ENCODE measurements at places on chromosomes 3 and 15.

GRCh38 chr15:63288778-63289378 lies 11.5 kb downstream of the APH1B start:
- peaks cover 10% of the 10 kb centered on the region for H3K36me3 ChIP-seq
- peaks cover 6% of the 10 kb centered on the region for H3K27me3 ChIP-seq
- H3K4me3 ChIP-seq = no peak overlapping the region
- H3K27ac ChIP-seq = no peak overlapping the region
- peaks cover 9% of the 10 kb centered on the region for H3K4me1 ChIP-seq

- no peak overlapping the region for H3K27ac ChIP-seq
- peaks cover 31% of the 10 kb centered on the region for H3K27me3 ChIP-seq
- no peak overlapping the region for H3K4me3 ChIP-seq
- H3K4me1 ChIP-seq = no peaks in the 10 kb centered on the region
- DNase-seq = no peak
These were observed 29.6 kb upstream of the SELENOK start for GRCh38 chr3:53921296-53921695.

GRCh38 chr3:10574101-10574620 lies 68.8 kb upstream of the ATP2B2 start:
- no peaks in the 10 kb centered on the region for H3K36me3 ChIP-seq
- no peaks in the 10 kb centered on the region for H3K4me1 ChIP-seq
- no peak for DNase-seq
- H3K27ac ChIP-seq = no peak overlapping the region
- no peak overlapping the region for H3K4me3 ChIP-seq

GRCh38 chr3:187360596-187360995 lies 7.6 kb upstream of the RTP4 start:
- peak overlapping the region; percentile 79 for H3K27ac ChIP-seq
- peak overlapping the region; percentile 26 for H3K4me3 ChIP-seq

- peaks cover 3% of the 10 kb centered on the region for H3K27me3 ChIP-seq
- peaks cover 10% of the 10 kb centered on the region for H3K36me3 ChIP-seq
- no peak within 1 kb of the TSS for H3K4me3 ChIP-seq
- peaks cover 28% of the 10 kb centered on the region for H3K4me1 ChIP-seq
These were observed at the start of gene HSPBAP1 for GRCh38 chr3:122793568-122794416. HSPBAP1 (minus strand) TSS chr3:122793831; CDS start chr3:122793680, 151 bp downstream.

DNA sequence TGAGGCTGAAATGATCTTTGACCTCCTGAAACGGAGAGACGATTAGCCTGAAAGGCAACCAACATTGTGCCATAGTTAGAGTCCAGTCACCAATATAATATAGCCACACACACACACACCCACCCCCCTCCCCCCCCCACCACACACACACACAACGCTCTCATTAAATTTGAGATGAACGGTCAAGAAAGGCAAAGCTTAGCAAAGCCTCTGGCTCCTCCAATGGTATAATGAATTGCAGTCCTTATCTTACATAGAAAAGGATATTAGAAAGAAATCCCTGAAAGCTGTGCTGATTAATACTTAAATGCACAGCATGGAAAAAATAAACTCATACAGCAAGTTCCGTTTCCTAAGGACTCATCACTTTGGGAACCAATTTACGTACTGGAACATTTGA lies 876 bp upstream of the ZNF385D start:
- H3K4me3 ChIP-seq = peak overlapping the region; percentile 26
- peaks cover 17% of the 10 kb centered on the region for H3K4me1 ChIP-seq
- no peaks in the 10 kb centered on the region for H3K36me3 ChIP-seq
- H3K27me3 ChIP-seq = peaks cover 19% of the 10 kb centered on the region
- no peak overlapping the region for H3K27ac ChIP-seq
- DNase-seq = no peak

- no peaks in the 10 kb centered on the region for H3K4me1 ChIP-seq
- H3K27me3 ChIP-seq = no peaks in the 10 kb centered on the region
- peaks cover 28% of the 10 kb centered on the region for H3K36me3 ChIP-seq
- H3K4me3 ChIP-seq = no peak overlapping the region
- H3K27ac ChIP-seq = peak overlapping the region; percentile 3
These were observed 19.4 kb downstream of the IFT57 start for GRCh38 chr3:108202834-108203233.

DNA sequence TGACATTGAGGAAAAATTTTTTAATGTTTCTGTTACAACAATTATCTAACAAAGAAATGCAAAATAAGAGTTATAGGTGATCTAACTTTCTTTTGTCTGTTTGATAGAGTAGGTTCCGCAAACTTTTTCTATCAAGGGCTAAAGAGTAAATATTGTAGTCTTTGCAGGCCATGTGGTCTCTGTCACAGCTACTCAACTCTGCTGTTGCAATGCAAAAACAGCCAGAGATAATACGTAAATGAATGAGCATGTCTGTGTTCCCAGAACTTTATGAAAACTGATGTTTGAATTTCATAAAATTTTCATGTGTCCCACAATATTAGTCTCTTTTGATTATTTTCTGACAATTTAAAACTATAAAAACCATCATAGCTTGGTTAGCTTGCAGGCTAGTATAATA lies 73.3 kb downstream of the SLC24A1 start:
- H3K4me1 ChIP-seq = no peaks in the 10 kb centered on the region
- peaks cover 18% of the 10 kb centered on the region for H3K36me3 ChIP-seq
- no peak overlapping the region for H3K27ac ChIP-seq
- no peak for DNase-seq
- H3K27me3 ChIP-seq = peaks cover 3% of the 10 kb centered on the region
- no peak overlapping the region for H3K4me3 ChIP-seq

GRCh38 chr3:71355862-71356261 lies 227.7 kb downstream of the FOXP1 start:
- H3K27me3 ChIP-seq = no peaks in the 10 kb centered on the region
- H3K27ac ChIP-seq = no peak overlapping the region
- peaks cover 46% of the 10 kb centered on the region for H3K36me3 ChIP-seq
- H3K4me3 ChIP-seq = no peak overlapping the region

- no peak overlapping the region for H3K4me3 ChIP-seq
- no peak overlapping the region for H3K27ac ChIP-seq
- H3K36me3 ChIP-seq = no peaks in the 10 kb centered on the region
- H3K4me1 ChIP-seq = peaks cover 17% of the 10 kb centered on the region
- peaks cover 3% of the 10 kb centered on the region for H3K27me3 ChIP-seq
- no peak for DNase-seq
These were observed 61.9 kb downstream of the CLDN1 start for GRCh38 chr3:190260301-190260700.

- peaks cover 22% of the 10 kb centered on the region for H3K36me3 ChIP-seq
- DNase-seq = no peak
These were observed 126.9 kb upstream of the SLC7A14 start for GRCh38 chr3:170712798-170713197.

GRCh38 chr3:144200004-144200403 lies 228.4 kb downstream of the DIPK2A start:
- H3K27me3 ChIP-seq = no peaks in the 10 kb centered on the region
- H3K36me3 ChIP-seq = no peaks in the 10 kb centered on the region
- no peak overlapping the region for H3K4me3 ChIP-seq
- no peak overlapping the region for H3K27ac ChIP-seq

- H3K4me1 ChIP-seq = no peaks in the 10 kb centered on the region
- no peak for DNase-seq
- no peak overlapping the region for H3K4me3 ChIP-seq
- no peaks in the 10 kb centered on the region for H3K27me3 ChIP-seq
These were observed 648.8 kb downstream of the NLGN1 start for GRCh38 chr3:174046311-174046710.

DNA sequence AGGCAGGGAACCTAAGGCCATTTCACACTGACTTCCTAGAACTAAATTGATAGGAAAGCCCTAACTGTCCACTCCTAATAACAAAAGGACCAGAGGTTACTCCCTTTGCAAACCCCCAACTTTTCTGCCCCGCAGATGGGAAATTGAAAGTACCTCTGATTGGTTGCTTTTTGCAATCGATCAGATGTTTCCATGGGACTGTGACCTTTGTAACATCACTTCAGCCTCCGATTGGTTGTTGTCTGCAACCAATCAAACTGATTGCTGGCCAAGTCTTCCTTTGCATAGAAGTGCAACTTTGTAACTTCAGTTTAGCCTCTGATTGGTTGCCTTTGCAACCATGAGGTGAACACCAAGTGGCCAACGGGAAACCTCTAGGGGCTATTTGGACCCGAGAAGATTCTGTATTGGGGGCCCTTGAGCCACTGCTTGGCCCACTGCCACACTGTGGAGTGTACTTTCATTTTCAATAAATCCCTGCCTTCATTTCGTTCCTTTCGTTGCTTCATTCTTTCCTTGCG lies 11.3 kb upstream of the KNL1 start:
- no peak overlapping the region for H3K27ac ChIP-seq
- H3K27me3 ChIP-seq = peaks cover 4% of the 10 kb centered on the region
- no peak for DNase-seq
- H3K36me3 ChIP-seq = no peaks in the 10 kb centered on the region

DNA sequence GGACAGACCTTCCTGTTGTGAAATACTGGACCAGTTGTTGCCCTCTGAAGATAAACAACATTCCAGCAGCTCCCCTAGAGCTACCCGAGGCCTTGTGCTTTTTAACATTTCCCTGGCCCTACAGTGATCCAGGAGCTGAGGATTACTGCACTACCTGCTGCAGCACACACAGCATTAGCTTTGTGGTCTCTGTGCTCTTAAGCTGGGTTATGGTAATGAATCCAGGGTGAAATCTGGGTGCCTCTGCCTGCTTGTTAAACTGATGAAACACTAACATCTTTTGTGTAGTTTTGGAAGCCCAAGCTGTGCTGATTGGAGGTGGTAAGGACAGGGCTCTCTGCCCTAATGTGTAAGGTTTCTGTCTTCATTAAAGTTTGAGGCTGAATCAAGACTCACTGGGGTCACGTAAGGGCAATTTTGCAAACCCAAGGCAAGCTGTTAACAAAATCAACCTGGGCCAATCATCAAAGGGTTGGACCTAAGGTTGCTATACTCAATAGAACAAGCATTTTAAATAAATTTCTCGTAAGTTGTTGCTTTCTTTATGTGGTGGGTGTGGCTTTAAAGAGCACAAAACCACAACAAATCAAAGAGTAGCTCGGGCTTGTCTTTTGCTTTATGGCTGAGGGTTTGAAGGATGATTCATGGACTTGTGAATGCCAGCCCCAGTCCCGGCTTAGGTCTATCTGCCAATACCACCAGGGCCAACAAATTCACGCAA lies 183.9 kb downstream of the TPRG1 start:
- peak overlapping the region; percentile 45 for H3K27ac ChIP-seq
- H3K4me3 ChIP-seq = no peak overlapping the region
- no peak for DNase-seq

DNA sequence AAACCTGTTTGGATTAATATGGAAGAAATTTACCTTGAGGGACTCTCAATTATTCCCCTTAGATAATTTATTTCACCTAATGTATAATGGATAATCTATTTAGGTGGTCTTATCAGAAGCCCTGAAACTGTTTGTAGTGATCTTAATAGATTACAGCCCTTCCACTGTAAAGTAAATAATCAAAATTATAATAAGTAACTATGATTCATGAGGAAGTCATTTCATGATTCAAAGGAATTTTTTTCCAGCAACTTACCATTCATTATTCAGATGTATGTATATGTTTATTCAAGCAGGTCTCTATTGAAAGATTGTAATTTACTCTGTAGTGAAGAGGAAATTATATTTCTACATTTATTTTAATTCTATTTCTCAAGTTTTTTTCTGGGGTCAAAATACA lies 250.6 kb upstream of the ROBO1 start:
- DNase-seq = no peak
- no peak overlapping the region for H3K4me3 ChIP-seq
- H3K36me3 ChIP-seq = no peaks in the 10 kb centered on the region
- H3K27me3 ChIP-seq = peaks cover 10% of the 10 kb centered on the region
- H3K27ac ChIP-seq = no peak overlapping the region
- no peaks in the 10 kb centered on the region for H3K4me1 ChIP-seq

GRCh38 chr15:91021516-91022074 lies 799 bp downstream of the VPS33B start:
- H3K27me3 ChIP-seq = peaks cover 18% of the 10 kb centered on the region
- no peak overlapping the region for H3K27ac ChIP-seq
- no peak for DNase-seq

DNA sequence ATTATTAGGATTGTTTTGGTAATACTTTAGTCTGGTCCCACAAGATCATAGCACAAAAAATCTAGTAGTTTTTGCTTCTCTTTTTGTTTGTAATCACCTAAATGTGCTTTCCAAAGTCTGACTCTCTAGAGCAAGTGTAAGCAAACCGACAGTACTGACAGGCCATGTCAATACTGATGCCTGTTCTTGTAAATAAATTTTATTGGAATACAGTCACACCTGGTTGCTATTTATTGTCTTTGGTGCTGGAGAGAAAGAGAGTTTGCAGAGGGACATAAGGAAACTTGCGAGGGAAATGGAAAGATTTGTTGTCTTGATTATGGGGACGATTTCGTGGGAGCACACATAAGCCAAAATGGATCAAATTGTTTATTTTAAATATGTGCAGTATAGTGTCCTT lies 77.5 kb downstream of the NAALADL2 start:
- H3K36me3 ChIP-seq = no peaks in the 10 kb centered on the region
- no peak overlapping the region for H3K27ac ChIP-seq

DNA sequence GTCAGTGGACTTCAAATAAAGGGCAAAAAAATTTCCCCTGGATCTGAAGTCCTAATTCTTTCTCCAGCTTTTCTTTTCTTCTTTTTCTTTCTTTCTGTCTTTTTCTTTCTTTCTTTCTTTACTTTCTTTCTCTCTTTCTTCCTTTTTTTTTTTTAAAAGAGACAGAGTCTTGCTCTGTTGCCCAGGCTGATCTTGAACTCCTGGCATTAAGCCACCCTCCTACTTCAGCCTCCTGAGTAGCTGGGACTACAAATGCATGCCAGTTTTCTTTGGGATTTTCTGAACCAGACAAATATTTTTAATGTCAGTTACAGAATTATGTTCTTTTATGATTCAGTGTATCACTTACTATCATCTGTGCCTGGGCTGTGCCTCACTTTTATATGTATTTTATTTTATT lies 45.4 kb upstream of the CMTM8 start:
- peaks cover 40% of the 10 kb centered on the region for H3K4me1 ChIP-seq
- H3K27ac ChIP-seq = no peak overlapping the region
- peaks cover 10% of the 10 kb centered on the region for H3K27me3 ChIP-seq
- H3K4me3 ChIP-seq = no peak overlapping the region
- H3K36me3 ChIP-seq = no peaks in the 10 kb centered on the region

GRCh38 chr3:31974471-31974870 lies 6.6 kb downstream of the OSBPL10 start:
- H3K36me3 ChIP-seq = peaks cover 22% of the 10 kb centered on the region
- H3K27me3 ChIP-seq = peaks cover 6% of the 10 kb centered on the region
- H3K4me3 ChIP-seq = no peak overlapping the region
- H3K27ac ChIP-seq = no peak overlapping the region
- peaks cover 47% of the 10 kb centered on the region for H3K4me1 ChIP-seq

GRCh38 chr3:59995563-59995962 lies 945.7 kb upstream of the CFAP20DC start:
- peaks cover 17% of the 10 kb centered on the region for H3K4me1 ChIP-seq
- H3K36me3 ChIP-seq = no peaks in the 10 kb centered on the region
- no peak overlapping the region for H3K4me3 ChIP-seq
- H3K27me3 ChIP-seq = no peaks in the 10 kb centered on the region

GRCh38 chr3:143604402-143605185 lies 243.7 kb downstream of the SLC9A9 start:
- H3K27me3 ChIP-seq = peaks cover 6% of the 10 kb centered on the region
- H3K4me3 ChIP-seq = no peak overlapping the region
- no peaks in the 10 kb centered on the region for H3K36me3 ChIP-seq
- no peak for DNase-seq
- no peaks in the 10 kb centered on the region for H3K4me1 ChIP-seq
- no peak overlapping the region for H3K27ac ChIP-seq

Measured in nephron progenitor cell (in vitro differentiated cells).